Activated T-helper 1 cell treated with anti-CD3 and anti-CD28 coated beads, Interleukin-12 subunit alpha, Interleukin-12 subunit beta, Interleukin-2, Interleukin-4 antibody, amounts not matched to agents 30 ng/mL and 10 ng/mL and 1 ng/mL, durations not matched to agents 14 hours and 24 hours and 36 hours (primary cell): ENCODE measurements at places on chromosomes 6 and 20.

DNA sequence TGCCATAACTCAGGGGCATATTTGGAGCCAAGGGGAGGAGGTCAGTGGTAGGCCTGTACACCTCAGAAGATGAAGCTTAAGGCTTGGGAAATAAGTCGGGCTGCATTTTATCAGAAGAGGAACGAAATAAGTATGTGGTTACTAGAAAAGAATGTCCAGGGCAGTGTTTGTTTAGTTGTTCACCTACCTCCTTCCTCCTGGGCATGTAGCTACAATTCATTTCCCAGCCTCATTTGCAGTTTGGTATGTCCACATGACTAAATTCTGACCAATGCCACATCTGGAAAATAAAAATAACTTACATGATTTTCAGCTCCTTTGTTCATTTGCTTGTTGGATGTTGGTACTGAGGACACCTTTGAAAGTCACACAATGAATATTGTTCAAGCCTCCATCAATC lies 294.5 kb upstream of the RGS17 start:
- DNase-seq = no peak

- DNase-seq = no peak
These were observed 115.1 kb upstream of the FRMD1 start for GRCh38 chr6:168193816-168194721.

DNA sequence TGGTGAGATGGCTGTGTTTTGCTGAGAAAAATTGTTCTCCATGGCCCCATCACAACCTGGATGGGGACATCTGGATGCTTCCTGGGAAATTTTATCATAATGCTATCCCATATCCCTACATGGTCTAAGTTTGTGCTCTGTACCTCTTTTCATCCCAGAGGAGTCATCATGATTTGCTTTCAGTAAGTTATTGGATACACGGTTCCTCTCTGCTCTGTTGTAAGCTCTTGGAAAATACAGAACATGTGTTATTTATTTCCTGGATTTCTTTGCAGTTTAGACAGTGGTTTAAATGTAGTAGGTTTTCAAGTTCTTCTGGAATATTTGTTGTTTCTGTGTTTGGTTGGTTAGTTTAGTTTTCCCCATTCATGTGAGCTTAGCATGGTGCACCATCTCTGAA lies 129.2 kb upstream of the ECI2 start:
- no peak for DNase-seq

- no peak for DNase-seq
These were observed 56.8 kb upstream of the CDKAL1 start for GRCh38 chr6:20477485-20477884.

GRCh38 chr6:153698637-153699036 lies 340.4 kb upstream of the OPRM1 start:
- no peak for DNase-seq

GRCh38 chr20:35451295-35451694 lies 4.1 kb upstream of the CEP250 start:
- no peak for DNase-seq

DNA sequence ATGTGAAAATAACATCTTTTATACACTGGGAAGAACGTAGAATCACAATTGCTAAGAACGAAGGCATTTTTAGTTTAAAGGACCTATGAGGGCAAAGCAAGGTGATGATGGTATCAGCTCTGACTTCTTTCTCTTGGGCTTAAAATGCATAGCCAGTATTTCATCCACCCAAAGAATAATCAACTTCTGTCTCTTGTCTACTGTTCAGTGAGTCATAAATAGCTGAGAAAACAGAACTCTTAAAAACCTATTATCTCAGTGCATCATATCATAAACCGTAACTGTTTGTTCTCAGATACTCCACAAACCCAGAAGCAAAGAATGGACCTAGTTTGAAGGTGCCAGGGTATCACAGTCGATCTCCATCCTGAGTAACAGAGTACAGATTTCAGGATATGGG lies 5.2 kb downstream of the PHF10 start:
- DNase-seq = no peak
